Activated CD8-positive, alpha-beta T cell treated with anti-CD3 and anti-CD28 coated beads for 36 hours (primary cell): ENCODE measurements at places on chromosomes 2 and 18.

DNA sequence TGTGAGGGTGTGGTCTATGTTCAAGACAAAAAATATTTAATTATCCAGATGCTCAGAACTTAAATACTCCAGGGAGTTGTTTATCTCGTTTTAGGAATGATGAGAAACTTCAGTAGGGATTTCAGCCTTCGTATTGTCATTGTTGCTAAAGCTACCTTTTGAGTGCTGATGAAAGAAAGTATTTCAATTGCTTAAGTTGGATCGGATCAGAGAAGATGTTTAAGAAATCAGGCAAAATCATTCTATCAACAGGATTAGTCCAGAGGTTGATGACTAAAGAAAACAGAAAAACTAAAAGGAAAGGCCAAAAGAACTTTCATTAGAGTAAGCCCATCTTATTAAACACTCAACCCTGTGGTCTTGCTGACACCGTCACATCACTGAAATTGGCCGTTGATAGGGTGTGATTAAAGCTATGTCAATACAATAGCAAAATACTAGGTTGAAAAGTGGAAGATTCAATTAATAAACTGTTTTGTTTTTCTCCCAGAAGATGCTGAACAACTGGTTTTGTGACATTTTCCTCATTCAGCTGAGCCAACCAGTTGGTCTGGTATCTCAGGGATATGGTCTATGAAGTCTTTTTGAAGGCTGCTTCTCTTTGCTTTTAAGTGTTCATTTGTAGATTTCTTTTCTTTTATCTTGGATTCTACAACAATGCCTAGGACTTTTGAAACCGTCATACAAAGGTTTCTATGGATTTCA is 551.7 kb downstream of the SLC4A3 start:
- DNase-seq: no peak

DNA sequence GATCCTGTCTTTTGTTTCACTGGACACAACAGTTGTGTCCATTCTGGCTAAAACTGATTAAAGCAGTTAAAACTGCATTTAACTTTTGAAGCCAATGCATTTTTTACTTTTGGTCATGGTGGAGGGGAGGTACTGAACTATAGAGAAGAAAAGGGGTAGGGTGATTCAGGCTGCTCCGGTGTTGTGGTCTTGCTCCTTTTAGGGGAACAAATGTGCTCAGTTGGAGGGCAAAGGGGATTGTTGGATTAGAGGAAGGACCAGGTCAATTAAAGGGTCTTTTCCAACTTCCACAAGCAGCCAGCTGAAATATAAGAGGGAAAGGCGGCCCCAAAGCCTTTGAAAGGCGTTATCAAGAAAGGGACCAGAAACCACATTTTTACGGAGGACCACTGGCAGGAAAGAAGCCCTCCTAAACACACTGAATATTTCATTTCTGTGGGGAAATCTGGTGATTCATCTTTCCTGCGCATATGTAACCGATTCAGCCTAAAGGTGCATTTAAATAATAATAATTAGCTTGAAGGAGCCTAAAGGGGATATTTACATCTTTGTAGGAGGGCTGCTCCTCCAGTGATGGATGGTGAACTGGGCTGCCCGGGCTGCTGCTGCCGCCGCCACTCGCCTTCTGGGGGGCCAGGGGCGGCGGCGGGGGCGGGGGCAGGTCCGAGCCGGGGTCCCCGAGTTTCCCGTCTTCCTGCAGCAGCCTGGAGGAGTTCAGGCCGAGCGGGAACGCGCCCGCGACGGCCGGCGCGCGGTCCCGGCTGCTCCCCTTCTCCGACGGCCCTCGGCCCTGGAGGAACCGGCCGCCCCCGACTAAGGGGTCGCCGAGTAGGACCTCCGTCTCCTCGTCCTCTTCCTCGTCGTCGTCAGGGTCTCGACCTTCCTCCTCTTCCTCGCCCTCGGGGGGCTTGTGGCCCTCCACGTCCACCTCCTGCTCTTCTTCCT is 5.2 kb downstream of the SKOR2 start:
- DNase-seq: no peak

DNA sequence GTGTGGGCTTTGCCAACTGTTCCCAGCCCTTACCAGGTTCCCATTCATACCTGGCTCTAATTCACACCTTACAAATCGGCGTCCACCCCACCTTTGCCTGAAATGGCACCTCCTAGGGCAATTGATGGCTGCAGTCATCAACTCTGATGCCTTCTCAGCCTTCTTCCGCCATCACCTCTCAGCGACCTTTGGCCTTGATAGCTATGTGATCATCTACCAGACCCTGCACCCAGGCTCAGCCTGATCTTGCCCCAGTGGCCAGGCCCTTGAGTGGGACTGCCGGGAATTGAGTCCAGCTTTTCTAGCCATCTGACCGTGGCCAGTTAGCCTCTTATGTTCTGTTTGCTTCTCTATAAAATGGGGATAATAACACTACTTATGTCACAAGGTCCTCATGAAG is 32.5 kb downstream of the PSD4 start:
- DNase-seq: no peak

DNA sequence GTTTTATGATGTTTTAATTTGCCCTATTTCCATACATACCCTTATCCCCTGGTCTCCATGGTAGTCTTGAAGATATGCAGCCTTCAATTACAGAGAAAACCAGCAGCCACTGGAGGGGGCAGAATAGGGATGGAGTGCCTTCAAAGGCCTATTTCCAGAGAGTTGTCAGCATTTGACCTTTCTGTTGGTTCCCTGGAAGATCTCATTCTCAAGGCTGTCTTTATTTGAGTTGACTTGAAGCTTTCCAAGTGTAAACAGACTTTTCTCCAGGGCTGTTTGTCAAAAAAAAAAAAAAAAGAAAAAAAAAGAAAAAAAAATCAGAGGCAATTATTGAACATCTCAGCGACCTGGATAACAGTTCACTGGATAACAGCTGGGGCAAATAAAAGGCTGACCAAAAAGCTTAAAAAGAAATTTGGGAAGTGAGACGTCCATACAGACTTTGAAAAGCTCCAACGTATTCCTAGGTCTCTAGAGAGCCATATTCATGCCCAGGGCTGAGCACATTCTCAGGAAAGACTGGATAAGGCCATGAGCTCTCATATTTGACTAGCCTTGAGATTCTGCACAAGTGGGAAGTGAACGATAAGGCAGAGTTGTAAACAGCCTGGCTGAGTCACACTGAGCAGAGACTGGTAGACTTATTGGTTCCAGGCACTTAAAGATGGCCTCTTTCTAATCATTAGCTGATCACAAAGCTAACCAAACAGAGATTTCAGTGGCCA is 126.6 kb downstream of the VAPA start:
- DNase-seq: no peak

GRCh38 chr2:14560716-14561115 is 71.8 kb upstream of the LRATD1 start:
- no peak for DNase-seq

DNA sequence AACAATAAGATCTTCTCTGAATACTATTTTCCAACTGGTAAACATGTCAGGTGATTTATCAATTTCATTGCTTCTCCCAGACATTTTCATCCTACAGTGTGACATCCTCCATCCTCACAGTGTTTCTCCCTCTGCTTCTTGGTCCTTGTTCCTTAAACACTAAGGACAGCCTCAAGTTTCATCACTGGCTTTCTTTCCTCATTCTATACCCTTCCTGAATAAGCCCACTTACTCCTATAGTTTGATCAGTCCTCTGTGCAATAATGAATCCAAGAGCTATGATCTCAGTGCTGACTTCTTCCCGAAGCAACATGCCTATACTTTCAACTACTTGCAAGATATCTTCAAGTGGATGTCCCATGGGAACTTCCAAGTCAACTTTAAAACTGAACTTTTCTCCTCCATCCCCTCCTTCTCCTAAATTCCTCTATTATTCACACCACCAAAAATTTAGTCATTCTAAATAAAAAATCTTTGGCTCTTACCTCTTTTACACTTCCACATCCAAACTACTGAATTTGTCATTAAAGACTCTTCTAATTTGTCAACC is 87.6 kb downstream of the FAM228A start:
- no peak for DNase-seq

- DNase-seq: no peak
These were observed 27.3 kb downstream of the VAPA start for GRCh38 chr18:9941103-9941502.

GRCh38 chr2:224922142-224922727 is 120.0 kb downstream of the DOCK10 start:
- no peak for DNase-seq

- DNase-seq: no peak
These were observed 76.0 kb upstream of the RBM44 start for GRCh38 chr2:237722616-237723015.

DNA sequence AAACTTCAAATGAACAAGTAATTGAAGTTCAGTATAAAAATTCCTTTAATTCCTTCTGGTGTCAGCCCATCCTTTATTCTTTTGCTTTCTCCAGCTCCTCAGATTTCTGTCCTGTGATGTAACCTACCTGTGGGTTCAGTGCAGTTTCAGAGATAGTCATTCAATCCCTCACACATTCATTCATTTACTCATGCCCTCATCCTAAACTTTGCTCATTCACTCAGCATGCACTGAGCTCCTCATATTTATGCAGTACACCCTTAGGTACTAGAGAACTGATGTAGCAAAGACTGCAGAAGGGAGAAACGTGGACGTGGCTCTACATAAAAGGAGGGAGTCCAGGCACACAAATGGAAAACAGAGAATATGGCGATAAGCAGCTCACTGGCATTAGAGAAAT is 45.3 kb upstream of the STAT1 start:
- DNase-seq: no peak

DNA sequence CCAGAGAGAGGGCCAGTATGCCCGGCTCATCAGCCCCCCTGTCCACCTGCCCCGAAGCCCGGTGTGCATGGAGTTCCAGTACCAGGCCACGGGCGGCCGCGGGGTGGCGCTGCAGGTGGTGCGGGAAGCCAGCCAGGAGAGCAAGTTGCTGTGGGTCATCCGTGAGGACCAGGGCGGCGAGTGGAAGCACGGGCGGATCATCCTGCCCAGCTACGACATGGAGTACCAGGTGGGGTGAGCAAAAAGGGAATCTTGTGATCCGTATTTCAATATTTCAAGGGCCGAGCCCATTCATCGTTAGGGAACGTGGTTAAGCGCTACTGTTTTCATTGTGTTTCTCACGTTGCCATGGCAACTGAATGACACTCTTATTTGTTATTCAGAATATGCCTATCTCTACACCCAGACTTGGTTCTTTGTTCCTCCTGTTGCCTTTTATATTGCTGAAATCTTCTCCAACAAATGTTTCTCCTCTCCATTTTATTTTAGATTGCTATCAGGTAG is 81.5 kb downstream of the NRP2 start:
- peak; percentile 37 for DNase-seq

DNA sequence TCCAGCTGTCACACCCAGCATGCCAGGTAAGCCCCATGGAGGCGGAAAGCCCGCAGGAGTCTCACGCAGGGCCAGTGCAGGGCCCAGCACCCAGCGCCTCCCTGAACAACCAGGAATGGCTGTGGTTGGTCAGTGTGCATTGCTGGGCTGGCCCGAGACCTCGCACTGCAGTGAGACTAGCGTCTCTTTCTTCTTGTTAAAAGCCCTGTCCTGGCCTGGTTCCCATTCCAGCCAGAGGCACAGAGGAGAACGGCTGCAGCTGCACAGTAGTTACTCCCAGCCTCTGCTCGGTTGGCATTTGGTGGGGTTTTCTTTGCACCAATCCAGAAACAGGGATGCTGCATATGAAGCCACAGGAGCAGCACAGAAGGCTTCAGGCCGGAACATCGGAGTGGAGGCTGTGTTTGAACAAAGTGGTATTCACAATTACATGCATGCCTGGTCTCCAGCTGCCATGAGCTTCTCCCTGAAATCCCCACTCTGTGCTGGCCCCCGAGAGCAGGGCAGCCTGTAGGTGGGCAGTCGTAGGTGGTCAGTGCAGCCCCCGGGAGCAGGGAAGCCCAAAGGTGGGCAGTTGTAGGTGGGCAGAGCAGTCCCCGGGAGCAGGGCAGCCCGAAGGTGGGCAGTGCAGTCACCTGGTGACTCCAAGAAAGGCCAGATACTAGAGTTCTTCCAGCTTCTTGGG is 163.7 kb upstream of the PXDN start:
- DNase-seq: no peak

GRCh38 chr2:82137441-82137840 is 1832.9 kb upstream of the LRRTM1 start:
- DNase-seq: no peak

- DNase-seq: no peak
These were observed 71.7 kb upstream of the TWIST2 start for GRCh38 chr2:238776003-238776760.

GRCh38 chr2:17470855-17471641 is 47.2 kb downstream of the RAD51AP2 start:
- DNase-seq: peak; percentile 1

- DNase-seq: no peak
These were observed 116.5 kb downstream of the MBP start for GRCh38 chr18:77015771-77016710.

- DNase-seq: no peak
These were observed 18.5 kb downstream of the TANK start for GRCh38 chr2:161178756-161179155.
